ENCODE measurements at places on chromosomes 7 and 10. TPM values are rescaled to one million over a fixed set of nuclear protein-coding genes. Genes with fewer than 3 reads are reported as not detected.

Gene ASIC3
- 0.53 TPM for total RNA-seq

Gene SPDYE9
- total RNA-seq, result not detected

Gene CPA4
- 495 TPM for total RNA-seq

Gene OR2A1
- total RNA-seq, result not detected

Gene UCMA
- total RNA-seq, result not detected

Gene ADGRA1
- 0.43 TPM for total RNA-seq

Gene GNG11
- 27.9 TPM for total RNA-seq

Gene VWA2
- not detected for total RNA-seq

Gene CFAP69
- 2.1 TPM for total RNA-seq

Gene EPHA1
- total RNA-seq, result not detected

Gene PAOX
- 6.1 TPM for total RNA-seq

Gene HTR7
- total RNA-seq, result 0.12 TPM

Gene AKR1C4
- total RNA-seq, result not detected

Gene PLAC9
- total RNA-seq, result not detected

Gene SLC29A3
- 1.9 TPM for total RNA-seq

Gene IL2RA
- not detected for total RNA-seq

Gene CRYGN
- 1.2 TPM for total RNA-seq

Gene HPS1
- total RNA-seq, result 32.0 TPM

All from A172 (cell line).